ENCODE measurements at places on chromosomes 1 and 21.

GRCh38 chr1:98707556-98707955, 46.0 kb downstream of the SNX7 start:
- DNase-seq: no peak

GRCh38 chr21:40070871-40071270, 203.6 kb downstream of the PCP4 start:
- no peak for DNase-seq

- no peak for DNase-seq
These were observed 162.2 kb upstream of the C8B start for GRCh38 chr1:57127976-57128375.

DNA sequence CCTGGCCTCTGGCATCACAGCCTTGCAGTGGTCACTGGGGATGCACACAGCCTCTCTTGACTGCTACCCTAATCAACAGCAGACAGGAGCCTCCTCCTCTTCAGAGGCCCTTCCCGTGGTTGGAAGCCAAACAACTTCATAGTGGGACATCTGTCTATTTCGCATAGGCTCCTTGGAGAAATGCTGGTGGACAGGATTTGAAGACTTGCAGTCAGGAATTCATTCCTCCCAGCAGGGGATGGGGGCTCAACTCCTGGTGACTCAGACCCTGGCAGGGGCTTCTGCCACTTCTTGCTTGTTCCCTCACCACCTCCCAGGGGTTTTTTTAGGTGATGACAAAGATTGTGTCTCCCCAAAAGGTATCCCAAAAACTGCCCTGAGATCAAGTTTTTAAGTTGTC, 191.7 kb upstream of the CAMK1G start:
- DNase-seq: no peak

DNA sequence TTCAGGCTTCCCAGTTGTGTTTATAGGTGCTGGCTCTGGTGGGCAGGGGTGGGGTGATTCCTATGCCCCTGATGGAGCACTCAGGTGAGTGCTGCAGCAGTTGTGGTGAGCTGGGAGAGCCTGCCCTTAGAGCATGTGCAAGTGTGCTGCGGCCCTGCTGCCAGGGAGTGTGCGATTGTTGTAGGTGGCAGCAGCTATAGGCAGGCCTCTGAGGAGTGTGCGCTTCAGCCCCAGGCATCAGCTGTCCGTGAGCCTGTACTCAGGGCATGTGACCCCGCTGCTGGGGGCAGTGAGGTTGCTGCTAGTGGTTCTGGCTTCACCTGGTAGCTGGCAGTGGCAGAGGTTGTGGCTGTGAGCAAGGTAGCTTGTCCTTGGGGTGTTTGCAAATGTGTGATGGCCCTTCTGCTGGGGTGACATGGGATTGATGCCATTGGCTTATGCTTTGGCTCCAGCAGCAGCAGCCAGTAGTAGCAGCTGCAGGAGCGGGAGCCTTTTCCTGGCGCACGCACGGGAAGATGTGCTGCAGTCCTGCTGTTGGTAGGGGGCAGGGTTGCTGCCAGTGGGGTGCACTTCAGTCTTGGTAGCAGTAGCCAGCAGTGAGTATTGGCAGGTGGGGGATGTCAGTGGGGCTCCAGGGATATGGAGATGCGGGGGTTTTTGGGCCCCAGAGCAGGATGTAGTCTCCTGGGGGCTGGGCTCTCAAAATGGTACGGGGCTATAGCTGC, 37.7 kb downstream of the SYCP1 start:
- DNase-seq: no peak

- no peak for DNase-seq
These were observed 675.7 kb upstream of the CHRM3 start for GRCh38 chr1:238710697-238711096.
